COR-L47 (cell line): ENCODE measurements at places on chromosomes 7 and 10.

- DNase-seq, result no peak
These were observed 47.6 kb downstream of the GDI2 start for GRCh38 chr10:5765617-5766016.

- DNase-seq, result no peak
These were observed 25.4 kb upstream of the HIBADH start for GRCh38 chr7:27688056-27688455.

DNA sequence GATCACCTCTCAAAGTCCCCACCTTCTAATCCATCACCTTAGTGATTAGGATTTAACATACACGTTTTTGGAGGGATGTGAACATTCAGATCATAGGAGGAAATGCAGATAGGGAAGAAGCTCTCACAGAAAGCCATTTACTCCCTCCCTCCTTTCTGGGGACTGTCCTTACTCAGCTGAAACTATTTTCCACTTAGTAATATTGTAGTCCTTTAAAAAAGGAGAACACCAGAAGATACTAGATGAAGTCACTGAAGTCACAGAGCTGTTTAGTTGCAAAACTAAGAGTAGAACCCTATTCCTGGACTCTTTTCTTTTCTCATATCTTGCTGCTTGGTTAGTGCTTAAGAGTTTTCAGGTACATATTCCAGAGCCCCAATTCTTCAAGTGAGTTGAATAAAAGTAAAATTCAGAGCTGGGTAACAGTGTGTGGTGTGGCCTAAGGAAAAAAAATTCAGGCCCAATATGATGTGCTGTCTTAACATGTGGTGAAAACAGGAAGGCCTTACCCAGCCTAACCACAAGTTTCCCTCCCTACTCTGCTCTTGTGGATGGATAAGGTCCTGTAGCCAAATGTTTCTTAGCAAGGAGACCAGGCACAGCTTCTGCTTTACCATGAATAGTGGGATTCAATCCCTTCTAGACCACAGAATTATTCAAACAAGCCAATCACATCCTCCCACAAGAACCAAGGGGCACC lies 135.7 kb downstream of the INHBA start:
- no peak for DNase-seq

DNA sequence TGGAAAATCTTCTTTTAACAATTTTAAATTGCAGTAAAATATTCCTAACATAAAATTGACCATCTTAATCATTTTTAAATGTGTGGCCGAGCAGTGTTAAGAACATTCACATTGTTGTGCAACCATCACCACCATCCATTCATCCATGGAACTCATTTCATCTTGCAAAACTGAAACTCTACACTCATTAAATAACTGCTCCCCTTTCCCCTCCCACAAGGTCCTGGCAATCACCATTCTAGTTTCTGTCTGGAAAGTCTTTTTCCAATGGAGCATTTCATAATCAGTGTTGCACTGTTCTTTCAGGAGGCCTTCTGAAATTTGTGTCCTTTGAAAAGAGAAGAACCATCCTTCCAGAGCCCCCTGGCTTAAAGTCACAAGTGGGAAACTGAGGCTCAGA lies 233.1 kb downstream of the PLXNA4 start:
- no peak for DNase-seq

- no peak for DNase-seq
These were observed 29.9 kb downstream of the CDK14 start for GRCh38 chr7:90626013-90626412.

- DNase-seq, result no peak
These were observed 27.3 kb downstream of the SMKR1 start for GRCh38 chr7:129529643-129530042.

DNA sequence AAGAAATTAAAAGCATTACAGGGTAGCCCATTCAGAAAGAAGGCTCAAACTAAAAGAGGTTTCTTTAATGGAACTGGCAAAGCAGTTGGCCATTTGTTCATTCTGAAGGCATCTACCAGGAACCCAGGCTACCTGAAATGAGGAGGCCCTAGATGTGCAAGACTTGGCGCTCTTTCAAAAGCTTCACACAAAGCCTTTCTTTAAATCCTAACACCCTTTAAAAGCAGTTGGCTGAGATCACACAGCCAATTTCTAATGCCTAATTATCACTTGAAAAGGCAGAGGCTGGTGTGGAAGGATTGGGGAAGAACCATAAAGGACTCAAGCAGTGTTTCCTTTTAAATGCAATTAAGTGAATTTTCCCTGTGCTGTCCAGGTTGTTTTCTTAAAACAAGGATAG lies 23.2 kb downstream of the PPP1R17 start:
- peak; percentile 80 for DNase-seq

- DNase-seq, result no peak
These were observed 64.2 kb downstream of the PRPF18 start for GRCh38 chr10:13650961-13651360.

- no peak for DNase-seq
These were observed 41.0 kb downstream of the FOXK1 start for GRCh38 chr7:4722960-4723630.

DNA sequence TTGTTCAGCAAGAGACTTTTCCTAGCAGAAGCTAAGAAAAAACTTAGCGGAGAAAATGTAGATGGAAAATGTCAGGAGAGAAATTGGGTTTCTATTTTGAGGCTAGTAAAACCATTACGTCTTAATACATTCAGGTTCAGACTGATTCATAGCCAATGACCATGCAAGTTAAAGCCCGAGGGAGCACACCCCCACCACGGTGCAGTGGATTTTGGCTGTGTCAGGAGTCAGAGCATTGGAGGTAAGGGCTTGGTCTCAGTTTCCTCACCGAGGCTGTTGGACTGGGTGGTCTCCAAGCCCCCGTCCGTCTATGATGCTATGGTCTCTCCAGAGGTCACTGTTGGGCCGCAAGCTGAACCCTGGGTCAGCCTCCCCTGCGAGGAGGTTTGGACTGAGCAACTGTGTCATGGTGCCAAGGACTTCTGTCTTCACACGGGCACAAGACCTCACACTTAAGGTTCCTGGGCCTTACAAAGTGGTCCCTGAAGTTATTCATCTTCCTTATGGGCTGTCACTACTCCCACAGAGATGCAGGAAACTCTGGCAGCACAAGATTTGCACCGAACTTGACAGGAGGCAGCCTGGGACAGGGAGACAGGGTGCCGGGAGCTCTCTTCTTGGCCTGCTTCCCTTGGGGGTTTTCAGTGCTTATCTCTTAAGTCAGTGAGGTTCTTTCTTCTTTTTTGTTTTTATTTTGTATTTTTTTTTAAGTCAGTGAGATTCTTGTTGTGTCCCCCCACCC lies 186.8 kb downstream of the PHTF2 start:
- DNase-seq, result no peak

DNA sequence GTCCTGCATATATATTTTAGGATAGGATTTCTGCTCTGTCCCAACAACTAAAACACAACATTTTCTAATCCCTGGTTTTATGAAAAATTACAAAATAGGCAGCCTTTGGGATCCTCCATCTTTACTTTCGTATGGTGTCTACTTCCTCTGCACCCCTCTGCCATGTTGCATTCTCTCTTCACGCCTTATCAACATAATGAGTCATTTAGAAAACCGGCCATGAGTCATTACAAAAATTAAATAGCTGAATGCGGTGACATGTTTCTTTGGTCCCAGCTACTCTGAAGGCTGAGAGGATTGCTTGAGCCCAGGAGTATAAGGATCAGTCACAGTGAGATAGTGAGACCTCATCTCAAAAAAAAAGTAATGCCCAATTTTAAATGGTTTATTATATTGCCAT lies 148.1 kb upstream of the CELF2 start:
- no peak for DNase-seq

GRCh38 chr10:26044141-26044749 lies 110.2 kb downstream of the MYO3A start:
- no peak for DNase-seq

- no peak for DNase-seq
These were observed 23.9 kb upstream of the MPP7 start for GRCh38 chr10:28326516-28327490.

DNA sequence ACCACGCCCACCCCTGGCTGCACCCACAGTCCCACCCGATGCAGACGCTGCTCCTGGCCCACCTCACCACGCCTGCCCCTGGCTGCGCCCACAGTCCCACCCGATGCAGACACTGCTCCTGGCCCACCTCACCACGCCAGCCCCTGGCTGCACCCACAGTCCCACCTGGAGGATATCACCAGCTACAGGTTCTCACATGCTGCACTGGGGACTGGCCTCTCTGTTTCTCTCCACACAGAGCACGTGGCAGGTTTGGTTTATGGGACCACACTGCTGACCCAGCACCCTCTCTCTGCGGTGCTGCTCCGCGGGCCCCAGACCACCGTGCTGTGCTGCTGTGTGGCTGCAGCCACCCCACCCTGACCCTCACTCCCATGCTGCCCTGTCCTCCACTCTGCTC lies 120.9 kb downstream of the VIPR2 start:
- DNase-seq, result no peak

- DNase-seq, result no peak
These were observed 638.5 kb downstream of the CCSER2 start for GRCh38 chr10:84966708-84967441.

- no peak for DNase-seq
These were observed 58.0 kb upstream of the ZPBP start for GRCh38 chr7:50151001-50151400.

DNA sequence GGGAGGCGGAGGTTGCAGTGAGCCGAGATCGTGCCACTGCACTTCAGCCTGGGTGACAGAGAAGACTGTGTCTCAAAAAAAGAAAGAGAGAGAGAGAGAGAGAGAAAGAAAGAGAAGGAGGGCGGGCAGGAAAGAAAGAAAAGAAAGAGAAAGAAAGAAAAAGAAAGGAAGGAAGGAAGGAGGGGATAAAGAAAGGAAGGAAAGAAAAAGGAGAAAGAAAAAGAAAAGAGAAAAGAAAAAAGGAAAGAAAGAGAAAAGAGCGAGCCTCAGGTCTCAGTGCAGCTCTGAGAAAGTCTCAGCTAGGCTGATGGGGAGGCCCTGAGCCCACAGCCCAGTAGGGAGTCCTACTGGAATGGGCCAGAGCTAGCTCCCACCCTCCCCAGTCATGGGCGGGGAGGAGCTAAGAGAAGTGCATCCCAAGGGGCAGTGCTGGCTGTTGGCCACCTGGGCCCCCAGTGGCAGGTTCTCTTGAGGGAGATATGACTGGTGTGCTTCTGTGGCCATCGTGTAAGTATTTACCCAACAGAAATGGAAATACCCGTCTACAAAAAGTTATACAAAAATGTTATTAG lies 69.3 kb downstream of the ABRAXAS2 start:
- no peak for DNase-seq

DNA sequence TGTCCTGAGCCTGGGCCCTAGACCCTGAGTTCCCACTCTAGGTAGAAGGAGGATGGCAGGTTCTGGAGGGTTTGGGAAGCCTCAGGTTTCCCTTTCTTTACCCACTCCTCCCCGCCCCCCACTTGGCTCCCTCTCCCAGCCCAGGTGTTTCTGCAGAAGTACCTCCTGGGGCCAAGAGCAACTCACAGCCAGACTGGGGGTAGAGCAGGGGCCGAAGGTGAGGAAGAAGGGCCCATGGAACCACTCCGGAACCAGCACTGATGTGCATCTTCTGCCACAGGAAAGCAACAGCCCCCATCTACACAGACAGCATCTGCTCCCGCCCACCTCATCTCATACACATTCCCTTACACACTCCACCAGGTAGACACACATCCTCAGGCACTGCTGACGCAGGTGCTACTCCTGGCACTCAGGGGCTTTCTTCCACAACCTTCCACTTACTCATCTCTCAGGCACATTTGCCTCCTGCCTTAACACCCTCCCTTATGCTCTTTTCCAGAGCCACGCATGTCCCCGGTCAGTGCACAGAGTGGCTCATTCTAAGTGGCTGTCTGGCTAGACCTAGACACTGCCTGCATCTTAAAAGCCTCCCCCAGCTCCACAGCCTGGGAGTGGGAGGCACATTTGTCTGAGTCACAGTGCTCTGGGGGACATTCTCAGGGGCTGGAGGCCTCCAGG lies 1.8 kb downstream of the EPHB6 start:
- no peak for DNase-seq

DNA sequence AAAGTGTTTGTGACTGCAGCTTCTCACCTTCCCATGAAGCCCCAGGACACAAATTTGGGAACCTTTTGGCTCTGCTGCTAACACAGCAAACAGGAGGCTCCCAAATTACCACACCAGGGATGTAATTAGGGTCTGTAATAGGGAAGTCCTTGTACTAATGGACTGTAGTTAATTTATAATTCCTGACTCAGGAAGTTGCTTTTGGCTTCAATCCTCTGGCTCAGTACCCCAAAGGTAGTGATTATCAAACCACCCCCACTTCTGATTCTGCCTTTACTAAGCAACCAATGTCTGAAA lies 3.8 kb upstream of the MALSU1 start:
- no peak for DNase-seq

DNA sequence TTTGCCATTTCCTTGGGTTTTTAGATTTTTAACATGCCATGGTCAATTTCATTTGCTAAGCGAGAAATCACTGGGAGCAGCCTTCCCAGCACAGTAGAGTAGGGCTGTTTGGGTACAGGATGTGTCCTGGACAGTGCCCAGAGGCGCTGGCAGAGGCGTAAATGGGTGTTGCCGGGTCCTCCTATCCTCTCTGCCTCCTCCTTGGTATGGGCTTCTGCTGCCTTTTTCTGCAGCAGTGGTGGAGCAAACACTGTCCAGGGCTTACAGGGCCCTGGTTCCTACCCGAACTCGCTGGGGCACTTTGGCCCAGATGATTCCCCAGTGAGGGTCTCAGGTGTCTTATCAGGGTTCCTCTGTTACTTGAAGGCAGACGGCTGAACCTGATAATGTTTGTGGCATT lies 298.3 kb downstream of the RPS24 start:
- DNase-seq, result no peak

- DNase-seq, result no peak
These were observed 61.7 kb downstream of the PWWP2B start for GRCh38 chr10:132458586-132459300.

DNA sequence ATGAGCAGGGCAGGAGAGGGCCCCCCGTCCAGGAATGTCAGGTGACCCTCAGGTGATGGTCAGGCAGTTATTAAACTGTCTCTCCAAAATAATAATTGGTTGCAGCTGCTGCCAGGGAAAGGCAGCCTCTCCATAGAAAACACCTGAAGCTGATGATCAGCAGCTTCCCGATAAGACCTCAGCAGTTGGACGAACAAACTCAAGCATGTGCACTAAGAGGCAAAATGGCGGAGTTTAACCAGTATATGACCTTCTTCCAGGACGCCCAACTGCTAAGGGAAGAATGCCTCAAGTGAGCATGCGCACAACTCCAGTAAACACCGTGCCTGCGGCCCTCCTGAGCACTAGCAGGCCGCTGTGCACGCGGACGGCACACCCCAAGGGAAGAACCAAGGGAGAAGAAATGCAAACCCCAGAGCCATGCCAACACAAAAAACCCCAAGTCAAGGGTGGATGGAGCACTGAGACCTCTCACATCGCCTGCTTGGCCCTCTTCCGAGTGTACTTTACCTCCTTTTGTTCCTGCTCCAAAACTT lies 38.9 kb upstream of the ADARB2 start:
- no peak for DNase-seq

GRCh38 chr10:72097448-72098300 lies 9.3 kb upstream of the SPOCK2 start:
- DNase-seq, result no peak

DNA sequence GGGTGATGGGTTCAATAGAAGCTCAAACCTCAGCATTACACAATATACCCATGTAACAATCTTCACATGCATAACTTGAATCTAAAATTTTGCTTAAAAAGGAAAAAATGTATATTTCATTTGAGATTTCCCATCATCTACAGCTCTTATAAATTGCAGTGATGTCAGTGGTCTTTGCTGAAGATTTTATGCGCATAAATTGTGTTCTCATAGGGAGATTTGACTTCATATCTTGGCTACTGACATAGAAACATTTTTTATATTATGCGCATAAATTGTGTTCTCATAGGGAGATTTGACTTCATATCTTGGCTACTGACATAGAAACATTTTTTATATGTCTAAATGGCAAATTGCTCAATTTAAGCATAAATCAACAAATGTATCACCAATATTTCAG lies 1125.3 kb upstream of the C7orf33 start:
- DNase-seq, result no peak

GRCh38 chr7:140170375-140170774 lies 6.4 kb downstream of the KDM7A start:
- no peak for DNase-seq
